G401 (cell line): ENCODE measurements at places on chromosomes 13 and 19. TPM values are rescaled to one million over a fixed set of nuclear protein-coding genes. Genes with fewer than 3 reads are reported as not detected.

ZNF132 gene
- not detected in 2 replicates for total RNA-seq

PCDH8 gene
- total RNA-seq = not detected in 2 replicates

KRTDAP gene
- total RNA-seq = not detected in 2 replicates

KLK14 gene
- total RNA-seq = not detected in 2 replicates

GRCh38 chr19:39709026-39709872, 5.0 kb downstream of the LGALS14 start:
- DNase-seq = no peak

GRCh38 chr13:25874907-25875306, 176.9 kb downstream of the SHISA2 start:
- DNase-seq = no peak

DNA sequence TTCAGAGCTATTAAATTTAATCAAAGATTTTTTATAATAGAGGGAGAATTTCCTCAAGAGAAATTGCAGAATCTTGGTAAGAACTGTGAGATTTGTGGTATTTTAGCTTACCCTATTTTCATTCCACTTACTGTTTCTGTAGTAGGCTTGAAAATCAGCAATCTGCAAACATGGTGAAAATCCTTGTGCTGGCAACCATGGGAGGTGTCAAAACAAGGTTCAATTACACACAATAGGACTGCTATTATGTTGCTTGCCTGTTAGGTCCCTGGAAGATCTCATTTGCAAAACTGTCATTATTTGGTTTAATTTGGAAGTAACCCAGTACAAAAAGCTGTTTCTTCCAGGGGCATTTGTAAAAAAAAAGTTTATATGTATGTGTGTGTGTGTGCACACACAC, 662.8 kb upstream of the SLITRK6 start:
- no peak for DNase-seq
